ENCODE measurements at places on chromosomes 3 and 15.

DNA sequence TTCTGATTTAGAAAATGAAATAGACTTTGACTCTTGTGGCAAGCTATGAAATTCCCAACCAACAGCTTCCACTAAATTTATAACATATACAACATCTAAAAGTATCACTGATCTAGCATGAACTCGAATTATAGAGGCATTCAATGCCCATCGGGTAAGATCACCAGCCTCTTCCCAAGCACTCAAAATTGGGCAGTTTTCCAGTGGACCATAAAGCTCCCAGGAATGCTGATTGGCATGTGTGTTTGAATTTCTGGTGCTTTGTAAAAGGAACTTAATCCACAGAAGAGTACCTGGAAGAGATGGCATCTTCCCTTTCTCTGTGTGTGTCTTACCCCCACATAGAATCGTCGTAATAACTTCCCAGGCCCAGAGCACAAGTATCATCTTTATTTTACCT, 10.0 kb downstream of the LRTM1 start:
- DNase-seq, result no peak

GRCh38 chr3:187960820-187961219, 193.1 kb upstream of the LPP start:
- DNase-seq, result no peak

- no peak for DNase-seq
Measured at GRCh38 chr3:129954514-129954913, 20.0 kb upstream of the TRH start.

- DNase-seq, result no peak
Measured at GRCh38 chr3:120410116-120410515, 40.7 kb downstream of the FSTL1 start.
